Colonic mucosa (tissue), 4 donors: ENCODE measurements at places on chromosomes 11 and 22. TPM values are rescaled to one million over a fixed set of nuclear protein-coding genes. Genes with fewer than 3 reads are reported as not detected.

Gene GLB1L2
- 31.3 TPM for total RNA-seq

Gene DGCR6
- total RNA-seq, result 0.57 TPM

Gene OR2AG1
- not detected for total RNA-seq

Gene RIMBP3B
- total RNA-seq, result 0.11 TPM

- DNase-seq, result no peak
Measured at GRCh38 chr11:132650969-132651720, 881.2 kb downstream of the OPCML start.

- no peak for DNase-seq
Measured at GRCh38 chr11:6258141-6258540, 1.5 kb upstream of the CCKBR start.

GRCh38 chr11:93192163-93192562 is 5.6 kb downstream of the SLC36A4 start:
- no peak for DNase-seq

GRCh38 chr11:68468217-68468828 is 7.8 kb downstream of the PPP6R3 start:
- DNase-seq, result no peak

- DNase-seq, result no peak
Measured at GRCh38 chr11:91129596-91129995, 906.7 kb upstream of the CHORDC1 start.

DNA sequence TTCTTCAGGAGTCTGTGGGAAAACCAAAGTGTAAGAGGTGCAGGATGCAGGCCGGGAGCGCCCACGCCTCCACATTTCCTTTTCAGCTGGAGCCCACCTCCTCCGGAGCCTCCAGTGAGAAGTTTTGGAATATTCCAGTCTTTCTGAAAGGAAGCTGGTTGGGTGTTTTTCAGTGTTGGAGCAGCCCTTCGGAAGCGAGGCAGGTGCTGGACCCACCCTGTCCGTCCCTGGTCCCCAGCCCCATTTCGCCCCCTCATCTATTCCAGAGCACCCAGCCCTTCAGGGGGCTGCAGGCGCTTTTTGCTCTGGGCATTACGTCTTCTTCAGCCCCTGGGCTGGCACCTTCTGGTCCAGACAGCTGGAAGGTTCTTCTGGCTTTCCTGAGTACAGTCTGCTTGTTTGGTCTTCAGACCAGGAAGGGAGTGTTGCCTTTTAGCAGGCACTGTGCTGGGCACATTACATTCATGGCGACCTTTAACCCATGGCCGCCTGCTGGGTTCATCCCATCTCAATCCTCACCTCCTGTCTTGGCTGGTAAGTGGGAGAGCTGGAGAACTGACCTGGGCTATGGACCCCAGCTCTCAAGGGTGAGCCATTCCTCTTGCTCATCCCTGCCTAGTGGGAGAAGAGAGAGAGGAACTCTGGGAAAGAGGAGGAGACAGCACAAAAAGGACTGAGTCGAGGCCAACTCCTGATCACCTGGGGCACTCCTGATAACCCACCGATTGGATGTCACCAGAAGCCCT is 710 bp upstream of the THY1 start:
- DNase-seq, result no peak

- peak; percentile 31 for DNase-seq
Measured at GRCh38 chr11:123238297-123238696, 43.2 kb upstream of the CLMP start.

DNA sequence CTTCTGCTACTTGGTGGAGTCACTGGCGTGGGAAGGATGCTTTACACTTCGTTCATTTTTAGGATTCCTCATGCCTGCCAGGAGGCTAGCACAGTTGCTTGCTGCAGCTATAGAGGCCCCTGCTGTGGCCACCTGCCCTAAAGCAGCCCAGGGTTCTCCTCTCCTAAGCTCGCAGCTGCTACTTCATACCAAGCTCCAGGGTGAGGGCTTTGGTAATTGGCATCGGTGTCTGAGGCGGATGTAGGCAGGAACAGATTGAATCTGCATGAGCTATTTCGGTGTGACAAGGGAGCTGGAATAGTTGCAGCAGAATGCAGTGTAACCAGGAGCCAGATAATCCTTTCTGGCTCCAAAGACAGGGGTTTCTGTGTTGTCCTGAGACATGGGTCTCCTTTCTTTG is 133.1 kb downstream of the MICAL2 start:
- DNase-seq, result no peak

DNA sequence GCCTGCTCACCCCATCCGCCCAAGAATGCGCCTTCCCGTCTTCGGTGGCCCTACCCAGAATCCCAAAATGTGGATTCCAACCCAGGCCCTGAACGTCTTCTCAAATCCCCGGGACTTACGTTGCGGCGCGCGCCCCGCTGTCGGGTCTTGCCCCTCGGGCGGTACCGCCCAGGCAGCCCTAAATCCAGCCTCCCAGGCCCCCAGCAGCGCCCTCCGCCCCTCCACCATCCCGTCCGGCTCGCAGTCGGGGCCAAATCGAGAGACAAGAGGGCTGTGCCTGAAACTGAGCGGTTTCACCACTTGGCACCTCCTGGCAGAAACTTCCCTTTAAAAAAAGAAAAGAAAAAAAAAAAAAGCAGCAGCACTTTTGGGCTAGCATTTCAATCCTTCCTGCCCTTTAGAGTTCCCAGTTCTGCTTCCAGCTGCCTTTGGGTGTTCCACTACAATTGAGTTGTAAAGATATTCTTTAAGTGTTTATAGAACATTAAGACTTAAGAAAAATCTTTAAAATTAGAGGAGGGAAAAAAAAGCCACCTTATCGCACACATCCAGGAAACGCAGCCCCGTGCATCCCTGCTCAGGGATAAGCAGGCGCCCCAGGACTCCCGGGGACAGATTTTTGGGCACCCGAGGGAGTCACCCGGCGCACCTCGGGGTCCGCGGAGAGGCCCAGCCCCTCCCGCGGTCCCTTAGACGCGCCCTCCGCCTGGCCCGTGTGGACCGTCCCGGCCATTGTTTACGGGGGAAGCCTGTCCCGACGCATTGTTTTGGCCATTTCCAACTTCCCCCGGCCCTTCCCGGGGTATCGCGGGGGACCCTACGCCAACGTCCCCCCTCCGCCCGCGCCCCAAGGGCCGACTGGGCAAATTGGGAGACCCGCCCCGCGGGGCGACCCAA is 57.6 kb downstream of the KCNJ4 start:
- DNase-seq, result peak; percentile 68

- no peak for DNase-seq
Measured at GRCh38 chr22:17962168-17962567, 62.2 kb downstream of the MICAL3 start.

- peak; percentile 27 for DNase-seq
Measured at GRCh38 chr22:27990879-27991278, 71.8 kb upstream of the PITPNB start.

GRCh38 chr11:20093775-20094174 is 66.5 kb downstream of the DBX1 start:
- DNase-seq, result no peak

GRCh38 chr22:47588578-47588960 is 826.1 kb downstream of the TBC1D22A start:
- DNase-seq, result no peak

DNA sequence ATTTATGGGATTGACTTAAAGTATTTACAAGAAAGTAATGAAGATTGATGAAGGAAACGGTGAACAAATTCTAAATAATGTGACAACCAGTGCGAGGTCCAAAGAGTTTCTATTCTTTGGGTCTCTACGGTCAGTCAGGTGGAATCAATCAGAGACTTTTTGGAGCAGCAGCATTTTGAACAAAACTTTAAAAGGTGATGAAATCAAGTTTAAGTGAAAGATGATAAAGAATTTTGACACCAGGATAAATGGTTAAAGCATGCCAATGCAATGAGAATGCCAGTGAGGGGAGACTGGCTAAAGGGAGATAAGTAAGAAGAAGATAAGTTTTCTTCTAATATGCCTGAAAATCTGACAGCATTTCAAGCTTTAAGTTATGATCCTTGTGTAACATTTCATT is 67.9 kb downstream of the DCUN1D5 start:
- DNase-seq, result no peak

DNA sequence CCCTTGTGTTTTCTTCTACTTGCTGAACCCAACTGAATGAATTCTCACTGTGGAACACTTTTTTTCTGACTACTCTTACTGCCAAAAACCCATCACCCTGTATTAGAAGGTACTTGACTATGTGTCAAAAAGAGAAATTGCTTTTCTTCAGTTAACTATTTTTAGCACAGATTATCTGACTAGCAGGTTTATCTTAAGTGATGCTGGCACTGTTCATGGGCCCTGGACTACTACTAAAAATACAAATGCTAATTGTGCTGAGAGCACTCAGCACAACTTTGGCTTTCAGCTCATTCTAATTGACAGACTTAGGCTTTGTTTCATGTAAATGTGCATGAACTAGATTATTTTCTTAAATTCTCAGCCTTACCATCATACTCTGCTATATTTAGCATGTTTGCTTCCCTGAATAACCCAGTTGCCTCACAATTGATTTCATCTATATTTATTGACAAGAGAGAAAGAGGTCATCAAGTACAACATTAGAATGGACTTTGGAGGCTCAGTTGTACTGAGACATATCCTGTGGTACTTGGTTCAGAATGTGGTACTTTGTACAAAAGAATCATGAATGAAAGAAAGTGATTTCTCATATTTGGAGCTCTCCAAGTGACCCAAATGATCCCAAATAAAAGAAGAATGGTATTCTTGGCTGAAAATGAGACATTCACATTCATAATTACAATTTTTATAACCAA is 478.3 kb downstream of the KCNA4 start:
- DNase-seq, result no peak

DNA sequence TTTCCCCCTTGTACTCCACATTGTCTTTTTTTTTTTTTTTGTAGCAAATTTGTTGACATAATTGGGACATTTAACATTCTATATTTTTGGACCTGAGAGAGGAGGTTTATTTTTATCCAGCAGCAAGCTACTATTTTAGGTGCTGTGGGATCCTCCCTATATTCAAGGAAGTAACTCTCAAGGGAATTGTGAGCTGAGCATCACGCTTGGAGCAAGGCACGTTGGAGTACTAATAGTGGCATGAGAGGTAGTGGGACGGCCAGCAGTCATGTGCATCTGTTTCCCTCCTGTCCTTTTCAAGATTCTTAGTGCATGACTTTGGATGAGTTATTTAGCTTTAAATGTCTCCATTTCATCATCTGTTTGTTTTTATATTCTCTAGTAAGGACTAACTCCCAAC is 52.3 kb downstream of the EXT2 start:
- no peak for DNase-seq

GRCh38 chr11:105857728-105858127 is 164.3 kb downstream of the MSANTD4 start:
- DNase-seq, result no peak

- DNase-seq, result no peak
Measured at GRCh38 chr11:75759832-75760231, 8.7 kb upstream of the DGAT2 start.

DNA sequence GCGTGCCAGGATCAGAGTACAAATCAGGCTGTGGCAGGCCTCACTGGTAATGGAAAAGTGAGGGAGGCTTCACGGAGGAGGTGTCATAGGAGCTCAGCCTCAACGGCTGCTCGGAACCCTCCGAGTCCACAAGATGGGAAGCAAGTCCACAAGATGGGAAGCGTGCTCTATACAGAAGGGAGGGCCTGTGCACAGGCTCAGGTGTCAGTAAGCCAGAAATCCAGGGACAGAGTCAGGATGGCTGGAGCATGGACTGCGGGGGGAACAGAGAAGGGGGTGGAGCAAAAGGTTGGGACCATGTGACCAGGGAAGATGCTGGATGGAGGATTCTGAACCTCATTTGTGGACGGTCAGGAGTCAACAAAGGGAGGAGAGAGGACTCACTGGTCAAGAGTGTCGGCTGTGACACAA is 3.4 kb upstream of the DPP3 start:
- no peak for DNase-seq

- peak; percentile 20 for DNase-seq
Measured at GRCh38 chr11:103601225-103601846, 435.1 kb upstream of the DDI1 start.

GRCh38 chr11:14117632-14118031 is 155.1 kb downstream of the SPON1 start:
- no peak for DNase-seq

DNA sequence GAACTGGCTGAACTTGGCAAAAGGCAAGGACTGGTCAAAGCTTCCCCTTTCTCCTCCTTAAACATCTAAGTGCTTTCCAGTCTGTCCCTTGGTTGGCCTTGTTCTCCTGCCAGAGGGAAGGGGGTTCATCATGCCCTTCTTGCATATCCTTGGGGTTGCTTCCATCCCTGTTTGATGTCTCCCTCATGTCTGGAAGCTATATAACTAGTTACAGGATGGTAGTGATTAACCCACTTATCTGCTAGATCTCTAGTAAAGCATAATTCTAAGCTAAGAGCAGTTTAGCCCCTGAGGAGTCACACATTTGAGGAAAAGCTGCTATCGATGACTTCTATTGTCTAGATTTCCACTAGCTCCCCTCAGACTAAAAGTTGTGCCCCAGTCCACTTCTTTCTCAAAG is 22.9 kb downstream of the APOL5 start:
- DNase-seq, result no peak

DNA sequence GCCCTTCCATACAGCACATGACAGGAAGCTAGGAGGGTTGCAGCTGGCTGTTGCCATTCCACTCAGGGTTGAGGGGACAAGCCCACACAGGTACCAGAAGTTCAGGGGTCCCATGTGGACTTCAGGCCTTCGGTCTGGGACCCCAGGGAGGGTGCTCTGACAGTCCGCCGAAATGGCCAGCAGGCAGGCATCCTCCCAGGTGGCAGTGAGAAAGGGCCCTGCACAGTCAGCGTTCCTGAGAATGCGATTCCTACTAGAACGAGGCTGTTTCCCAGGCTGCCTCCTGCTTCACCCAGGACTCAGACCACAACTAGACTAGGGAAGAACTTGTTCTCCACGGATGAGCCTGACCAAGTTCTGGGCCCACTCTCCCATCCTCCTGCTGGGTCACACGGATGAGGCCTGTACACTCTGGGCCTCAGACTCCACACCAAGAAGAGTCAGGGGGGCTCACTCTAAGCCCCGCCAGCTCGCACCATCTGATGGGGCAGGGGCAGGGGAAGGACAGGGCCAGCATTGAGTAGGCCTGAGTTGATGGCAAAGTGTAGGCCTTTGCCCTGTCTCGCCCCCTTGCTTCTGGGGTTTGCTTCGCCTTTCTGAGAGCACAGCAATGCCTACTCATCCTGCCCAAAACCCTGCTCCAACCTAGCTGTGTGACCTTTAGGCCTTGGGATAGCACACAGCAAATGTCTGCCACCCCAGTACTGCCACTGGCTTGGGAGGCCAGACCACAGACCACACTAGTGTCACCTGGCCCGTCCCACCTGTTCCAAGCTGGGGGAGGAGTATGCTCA is 14.0 kb downstream of the KCNQ1OT1 start:
- DNase-seq, result no peak
